ENCODE measurements at places on chromosomes 16 and 17.

GRCh38 chr16:75576384-75576811, 10.2 kb downstream of the GABARAPL2 start:
- peak; percentile 56 for DNase-seq

DNA sequence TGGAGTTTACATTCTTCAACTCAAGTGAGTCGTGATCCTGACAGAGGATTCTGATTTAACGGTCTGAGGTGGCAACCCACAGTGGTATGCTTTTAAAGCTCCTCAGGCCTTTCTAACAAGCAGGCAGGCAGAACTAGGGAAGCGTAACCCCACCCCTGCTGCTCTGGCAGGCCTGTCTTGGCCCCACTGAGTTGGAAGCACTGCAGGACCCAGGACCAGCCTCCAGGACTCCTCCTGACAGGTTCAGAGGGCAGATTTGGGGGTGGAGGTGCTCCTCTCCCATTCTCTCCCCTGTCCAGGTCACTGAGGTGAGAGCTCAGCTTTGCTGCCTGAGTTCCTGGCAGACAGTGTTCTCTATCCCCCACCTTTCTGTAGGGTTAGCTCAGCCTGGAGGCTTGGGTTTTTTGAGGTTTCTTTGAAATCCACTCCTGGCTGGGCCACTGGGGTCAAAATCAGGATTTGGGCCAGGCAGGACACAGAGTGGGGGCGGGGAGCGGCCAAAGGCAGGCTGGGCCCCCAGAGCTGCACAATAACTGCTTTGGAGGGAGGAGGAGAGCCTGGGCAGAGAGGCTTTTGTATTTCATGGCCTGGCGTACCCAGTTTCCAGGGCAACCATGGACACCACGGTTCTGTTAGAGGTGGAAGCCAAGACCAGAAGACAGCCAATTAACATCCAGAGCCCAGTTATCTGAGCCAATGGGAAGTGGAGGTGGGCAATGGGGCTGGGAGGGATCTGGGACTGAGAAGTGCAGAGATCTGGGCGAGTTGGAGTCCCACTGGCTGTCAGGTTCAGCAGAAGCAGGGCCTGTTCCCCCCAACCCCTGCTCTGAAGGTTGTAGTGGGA, 9.5 kb downstream of the MRPL27 start:
- DNase-seq, result no peak

DNA sequence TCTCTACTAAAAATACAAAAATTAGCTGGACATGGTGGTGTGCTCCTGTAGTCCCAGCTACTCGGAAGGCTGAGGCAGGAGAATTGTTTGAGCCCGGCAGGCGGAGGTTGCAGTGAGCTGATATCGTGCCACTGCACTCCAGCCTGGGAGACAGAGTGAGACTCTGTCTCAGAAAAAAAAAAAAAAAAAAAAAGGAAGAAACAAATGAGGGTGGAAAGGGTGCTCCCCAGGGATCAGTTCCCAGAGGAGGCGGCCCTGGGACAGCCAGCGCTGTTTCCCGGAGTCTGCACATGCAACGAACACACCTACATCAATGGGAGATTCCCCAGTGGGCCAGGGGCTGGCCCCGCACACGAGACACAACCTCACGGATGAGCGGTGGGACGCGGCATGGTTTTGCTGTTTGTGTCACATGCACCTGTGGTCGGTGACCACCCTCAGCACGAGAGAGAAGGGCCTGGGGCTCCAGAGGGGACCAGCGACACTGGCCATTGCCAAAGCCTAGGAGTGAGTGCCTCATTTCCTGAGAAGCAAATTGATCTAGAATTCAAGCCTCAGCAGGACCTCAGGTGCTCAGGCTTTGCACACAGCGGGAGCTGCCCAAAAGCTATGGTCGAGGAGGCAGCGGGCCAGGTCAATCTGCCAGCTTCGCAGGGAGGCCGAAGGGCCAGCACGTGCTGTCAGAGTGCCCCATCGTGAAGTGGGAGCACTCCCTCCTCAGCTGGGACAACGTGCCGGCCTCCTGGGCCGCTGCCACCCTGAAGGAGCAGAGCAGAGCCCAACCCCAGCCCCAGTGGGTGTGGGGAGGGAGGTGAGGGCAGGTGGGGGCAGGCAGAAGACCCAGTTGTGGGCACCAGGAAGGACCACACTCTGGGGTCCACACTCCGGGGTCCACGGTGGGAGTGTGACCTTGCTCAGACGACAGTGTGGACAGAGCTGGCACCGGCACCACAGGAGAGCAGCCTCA, 13.8 kb upstream of the WDR45B start:
- no peak for DNase-seq

GRCh38 chr17:42325026-42325425, 36.7 kb downstream of the STAT5A start:
- DNase-seq, result no peak

DNA sequence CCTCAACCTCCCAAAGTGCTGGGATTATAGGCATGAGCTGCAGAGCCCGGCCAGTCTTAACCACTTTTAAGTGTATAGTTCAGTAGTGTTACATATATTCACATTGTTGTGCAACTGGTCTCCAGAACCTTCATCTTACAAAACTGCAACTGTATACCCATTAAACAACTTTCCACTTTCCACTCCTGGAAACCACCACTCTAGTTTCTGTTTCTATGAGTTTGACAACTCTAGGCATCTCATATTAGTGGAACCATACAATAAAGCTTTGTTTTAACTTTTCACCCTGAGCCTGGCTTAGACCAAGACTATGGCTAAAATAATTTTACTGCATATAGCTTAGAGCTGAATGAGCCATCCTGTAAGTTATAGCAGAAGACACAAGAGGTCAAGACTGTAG, 108.0 kb upstream of the GOT2 start:
- DNase-seq, result no peak

GRCh38 chr16:73176577-73177013, 128.7 kb upstream of the ZFHX3 start:
- no peak for DNase-seq

DNA sequence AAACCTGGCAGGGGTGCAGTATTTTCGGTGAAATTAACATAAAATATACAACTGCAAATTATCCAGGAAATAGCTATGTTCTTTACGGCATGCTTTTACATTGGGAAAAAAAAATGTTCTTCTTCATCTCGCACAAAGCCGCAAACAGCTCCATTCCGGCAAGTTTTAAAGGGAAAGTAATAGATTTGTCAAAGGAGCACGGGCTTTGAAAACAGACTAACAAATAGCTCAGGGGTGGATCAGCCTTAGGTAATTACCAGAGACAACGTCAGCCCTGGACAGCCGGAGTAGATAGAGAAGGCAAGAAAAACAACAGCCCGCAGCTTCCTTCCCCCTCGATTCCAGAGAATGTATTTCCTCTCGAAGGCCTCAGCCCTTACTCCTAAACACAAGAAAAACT, 222.5 kb downstream of the C16orf78 start:
- DNase-seq, result no peak
